Spinal cord (tissue), 10 donors: ENCODE measurements at places on chromosomes 1 and 21.
A peak's percentile ranks its signal among the peaks of the same experiment; 100 is the strongest.

DNA sequence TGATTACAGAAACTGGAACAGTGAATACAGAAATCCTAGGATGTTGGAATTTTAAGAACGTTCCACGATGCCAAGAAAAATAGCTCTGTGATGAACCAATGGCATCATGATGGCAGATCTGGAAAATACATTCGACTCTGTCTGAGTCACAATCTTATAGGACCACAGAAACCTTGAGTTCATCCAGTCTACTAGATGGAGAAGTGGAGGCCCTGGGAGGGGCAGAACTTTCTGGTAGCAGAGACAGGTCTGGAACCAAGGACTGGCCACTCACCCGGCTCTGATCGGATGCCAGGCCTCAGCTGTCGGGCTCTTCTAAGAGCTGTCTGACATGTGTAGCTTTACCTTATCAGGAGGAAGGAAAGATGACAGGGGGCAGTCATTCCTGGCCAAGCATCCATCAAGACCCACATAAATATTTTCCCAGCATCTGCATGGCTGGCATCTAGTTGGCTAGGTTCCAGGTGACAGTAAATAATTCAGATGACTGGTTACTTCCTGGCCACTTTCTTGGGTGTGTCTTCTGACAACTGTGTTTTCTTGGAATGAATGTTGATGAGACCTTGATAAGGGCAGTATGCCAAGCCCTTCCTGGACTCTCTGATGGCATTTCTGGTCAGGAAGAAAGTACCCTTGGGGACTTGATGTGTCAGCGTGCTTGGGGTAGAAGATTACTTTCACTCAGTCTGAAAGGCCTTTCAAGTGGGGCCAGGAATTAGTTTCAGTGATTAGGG, 72.6 kb upstream of the TRABD2B start:
- no peak for DNase-seq

DNA sequence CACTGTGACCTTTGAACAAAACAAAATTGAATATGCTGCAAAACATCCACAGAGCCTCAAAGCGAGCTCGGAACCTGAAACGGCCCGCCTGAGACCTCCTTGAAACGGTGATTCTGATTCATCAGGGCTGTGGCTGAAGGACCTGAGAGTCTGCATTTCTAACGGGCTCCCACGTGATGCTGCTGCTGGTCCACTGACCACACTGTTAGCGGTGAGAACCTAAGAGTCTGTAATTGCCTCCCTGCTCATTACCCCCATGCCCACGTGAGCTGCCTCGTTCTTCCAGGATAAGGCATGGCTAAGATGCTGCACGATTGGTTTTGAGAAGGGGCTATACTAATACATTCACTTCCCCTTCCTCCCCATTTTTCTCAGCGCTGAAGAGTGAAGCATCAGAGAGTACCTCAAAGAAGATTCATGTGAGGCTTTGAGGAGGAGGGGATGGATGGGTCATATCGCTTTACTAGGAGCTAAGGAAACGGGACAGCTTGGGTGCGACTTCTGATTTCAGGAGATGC, 9.7 kb downstream of the TLR5 start:
- no peak for DNase-seq

DNA sequence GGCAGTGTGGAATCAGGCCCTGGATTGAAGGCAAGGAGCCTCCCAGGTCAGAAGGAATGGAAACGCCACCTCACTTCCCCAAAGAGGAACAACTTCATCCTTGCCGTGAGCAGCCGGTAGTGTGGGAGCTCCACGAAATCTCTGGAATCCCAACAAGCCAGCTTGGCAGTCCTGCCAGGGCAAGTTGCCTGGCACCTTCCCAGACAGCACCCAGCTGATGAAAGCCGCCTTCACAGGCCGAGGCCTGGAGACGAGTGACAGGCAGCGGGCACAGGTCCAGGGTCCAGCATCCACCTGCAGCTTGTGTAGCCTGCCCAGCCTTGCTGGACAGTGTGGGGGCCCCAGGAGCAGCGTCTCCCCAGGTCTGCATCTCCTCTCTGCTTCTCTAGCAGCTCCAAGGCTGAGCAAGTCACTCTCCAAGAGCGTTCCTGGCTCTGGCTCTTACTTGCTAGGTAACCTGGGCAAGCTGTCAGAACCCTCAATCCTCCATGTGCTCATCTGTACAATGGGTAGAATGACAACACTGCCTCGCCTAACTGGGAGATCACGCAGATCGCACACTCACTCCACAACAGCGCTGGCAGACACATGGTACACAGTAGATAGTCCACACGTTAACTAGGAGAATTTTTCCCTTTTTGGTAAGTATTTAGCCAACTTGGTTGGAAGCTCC, 43.0 kb downstream of the ACOT7 start:
- DNase-seq, result no peak

GRCh38 chr1:211155040-211155439, 21.1 kb upstream of the KCNH1 start:
- no peak for DNase-seq

GRCh38 chr1:69123486-69123885, 444.2 kb upstream of the LRRC7 start:
- DNase-seq, result no peak

GRCh38 chr1:184622136-184622823, 132.4 kb downstream of the EDEM3 start:
- peak; percentile 85 for DNase-seq

- no peak for DNase-seq
These were observed 8.9 kb upstream of the C4BPB start for GRCh38 chr1:207079706-207080241.

GRCh38 chr1:53629101-53629691, 109.8 kb downstream of the GLIS1 start:
- no peak for DNase-seq

DNA sequence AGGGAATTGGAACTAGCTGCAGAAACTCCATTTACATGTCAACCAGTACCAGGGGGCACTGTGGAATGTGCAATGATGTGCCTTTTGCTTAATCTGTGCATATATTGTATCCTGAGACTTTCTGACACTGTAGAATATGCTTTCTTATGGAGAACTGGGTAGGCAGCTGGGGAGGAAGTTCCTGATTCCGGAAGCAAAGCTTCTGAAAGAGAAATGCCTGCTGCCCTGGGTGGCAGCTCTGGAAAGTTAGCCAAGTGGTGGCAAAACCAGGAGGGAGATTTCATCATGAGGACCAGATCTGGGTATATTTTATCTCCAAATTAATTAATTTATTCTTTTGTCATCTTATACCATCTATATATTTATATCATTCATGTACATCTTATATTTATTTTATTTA, 116.7 kb downstream of the XCL2 start:
- no peak for DNase-seq

DNA sequence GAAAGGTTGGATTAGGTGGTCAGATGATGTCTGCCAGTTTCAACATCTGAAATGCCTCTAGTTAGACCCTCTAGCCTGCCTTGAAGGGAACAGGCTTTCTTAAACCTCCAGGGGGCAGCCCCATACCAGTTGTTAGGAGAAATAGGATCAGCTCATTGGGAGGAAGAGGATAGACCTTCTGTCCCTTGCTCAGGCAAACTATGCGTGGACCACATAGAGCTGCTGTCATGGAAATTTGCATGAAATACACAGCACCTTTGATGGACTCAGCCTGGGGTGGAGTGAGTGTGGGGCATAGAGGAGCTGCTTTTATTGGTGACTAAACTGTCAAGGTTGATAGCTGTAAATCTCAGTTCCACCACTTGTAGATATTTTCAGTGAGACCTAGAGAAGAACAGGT, 38.4 kb upstream of the SPAG17 start:
- DNase-seq, result no peak

DNA sequence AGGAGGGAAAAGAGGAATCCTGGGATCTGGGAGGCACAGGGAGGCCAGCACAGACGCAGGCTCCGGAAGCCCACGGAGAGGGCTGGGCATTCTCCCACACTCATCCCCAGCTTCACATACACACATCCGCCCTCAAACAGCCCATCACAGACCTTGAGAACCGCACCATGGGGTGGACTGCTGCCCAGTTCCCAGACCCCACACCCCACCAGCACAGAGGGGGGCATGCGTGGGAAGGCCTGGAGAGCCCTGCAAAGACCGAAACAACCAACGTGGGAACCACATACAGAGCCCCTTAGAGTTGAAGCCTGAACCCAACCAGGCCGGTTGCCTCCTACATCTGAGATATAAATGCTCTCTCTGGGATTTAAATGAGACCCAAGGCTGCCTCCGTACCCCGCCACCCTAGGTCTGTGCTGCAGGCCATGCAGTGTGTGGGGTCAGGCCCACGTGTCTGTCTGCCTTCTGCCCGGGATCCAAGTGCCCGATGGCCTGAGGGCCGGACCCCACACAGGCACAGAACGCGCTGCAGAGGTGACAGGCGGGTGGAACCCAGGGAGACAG, 126.2 kb upstream of the COL6A1 start:
- no peak for DNase-seq

- DNase-seq, result no peak
These were observed 1581.5 kb downstream of the NCAM2 start for GRCh38 chr21:22579741-22580140.

DNA sequence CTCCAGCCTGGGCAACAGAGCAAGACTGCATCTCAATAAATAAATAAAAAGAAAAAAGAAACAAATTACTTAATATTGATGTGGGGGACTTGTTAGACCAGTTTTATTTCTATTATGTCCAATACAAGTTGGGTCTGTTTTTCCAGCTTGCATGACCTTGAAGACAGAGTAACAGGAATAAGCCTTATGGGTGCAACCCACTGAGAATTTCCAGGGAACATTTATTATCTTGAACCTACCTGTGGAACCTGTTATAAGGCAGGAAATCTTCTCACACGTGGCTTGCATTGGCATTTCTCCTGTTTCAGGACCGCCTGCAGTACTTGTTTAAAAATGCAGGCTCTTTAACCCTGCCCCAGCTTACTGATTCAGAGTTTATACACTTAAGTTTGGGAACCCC, 64.0 kb downstream of the ZBTB17 start:
- no peak for DNase-seq

DNA sequence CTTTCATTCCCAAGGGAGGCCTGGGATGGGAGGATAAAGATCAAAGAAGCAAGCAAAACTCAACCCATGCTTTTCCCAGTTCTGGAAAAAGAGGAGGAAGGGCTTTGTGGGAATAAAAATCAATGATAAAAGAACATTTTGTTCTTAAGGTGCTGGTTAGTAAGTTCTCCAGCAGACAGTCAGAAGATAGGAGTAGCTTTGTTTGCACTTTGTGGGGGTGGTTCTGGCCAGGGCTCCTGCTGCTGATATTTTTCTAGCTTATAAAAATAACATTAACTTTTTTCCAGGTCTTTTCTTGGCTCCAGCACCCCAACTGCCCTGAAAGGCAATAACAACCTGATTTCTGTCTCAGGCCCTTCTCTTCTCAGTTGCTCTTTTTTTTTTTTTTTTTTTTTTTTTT, 220.0 kb downstream of the FGGY start:
- no peak for DNase-seq

DNA sequence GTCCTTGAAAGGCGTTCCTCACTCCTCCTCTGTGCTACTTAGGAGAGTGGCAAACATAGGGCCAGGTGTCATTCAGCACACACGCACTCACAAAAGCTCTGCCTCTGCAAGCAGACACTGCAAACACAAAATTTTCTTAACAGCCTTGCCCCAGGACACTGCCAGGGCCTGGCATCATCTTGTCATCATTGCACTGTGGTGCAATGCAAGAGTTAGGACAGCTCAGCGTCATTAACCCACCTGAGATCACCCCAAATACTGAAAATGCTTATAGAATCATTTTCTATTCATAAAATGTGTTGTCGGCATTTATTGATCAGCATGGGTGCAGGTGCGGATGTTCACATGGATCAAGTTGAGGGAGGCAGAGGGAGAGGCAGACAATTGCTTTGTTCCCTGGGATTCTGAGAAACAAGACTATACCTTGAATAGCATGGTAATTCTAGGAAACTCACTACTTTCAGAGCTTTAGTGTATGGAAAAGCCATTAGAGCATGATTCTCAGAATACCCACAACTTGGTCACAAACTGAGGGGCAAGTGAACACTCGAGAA, 3.0 kb downstream of the ADAM30 start:
- no peak for DNase-seq

DNA sequence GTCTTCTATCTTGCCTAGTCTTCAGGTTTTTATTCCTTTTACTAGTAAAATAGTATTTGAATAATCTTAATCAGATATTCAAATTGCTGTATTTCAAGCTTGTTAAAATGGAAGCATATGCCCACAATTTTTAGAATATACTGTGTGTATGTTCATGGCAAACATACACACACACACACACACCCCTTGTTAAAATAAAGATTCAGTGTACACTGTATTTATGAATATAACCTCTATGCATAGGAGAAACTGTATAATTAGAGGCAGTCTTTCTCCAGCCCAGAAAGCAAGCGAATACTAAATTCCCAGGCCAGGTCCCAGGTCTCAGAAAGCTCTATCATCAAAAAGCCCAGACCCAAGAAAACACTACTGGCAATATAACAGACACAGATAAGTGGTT, 57.8 kb downstream of the JAK1 start:
- no peak for DNase-seq

GRCh38 chr21:41410767-41411448, 15.1 kb upstream of the MX1 start:
- DNase-seq, result no peak

DNA sequence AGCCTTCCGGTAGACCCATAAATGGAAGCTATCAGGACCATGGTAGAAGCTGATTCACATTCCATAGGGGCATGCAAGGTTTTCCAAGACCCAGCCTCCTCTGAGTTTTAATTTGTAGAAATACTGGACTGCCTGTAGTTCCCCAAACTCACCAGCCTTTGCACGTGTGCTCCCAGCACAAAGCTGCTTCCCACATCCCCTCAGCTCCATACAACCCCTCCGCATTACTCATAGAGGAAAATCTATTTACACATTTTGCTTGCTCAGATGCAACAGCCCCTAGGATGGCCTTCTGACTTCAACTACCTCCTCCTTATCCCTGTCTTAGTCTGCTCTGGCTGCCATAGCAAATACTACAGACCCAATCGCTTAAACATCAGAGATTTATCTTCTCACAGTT, 336.2 kb downstream of the SETD4 start:
- no peak for DNase-seq

DNA sequence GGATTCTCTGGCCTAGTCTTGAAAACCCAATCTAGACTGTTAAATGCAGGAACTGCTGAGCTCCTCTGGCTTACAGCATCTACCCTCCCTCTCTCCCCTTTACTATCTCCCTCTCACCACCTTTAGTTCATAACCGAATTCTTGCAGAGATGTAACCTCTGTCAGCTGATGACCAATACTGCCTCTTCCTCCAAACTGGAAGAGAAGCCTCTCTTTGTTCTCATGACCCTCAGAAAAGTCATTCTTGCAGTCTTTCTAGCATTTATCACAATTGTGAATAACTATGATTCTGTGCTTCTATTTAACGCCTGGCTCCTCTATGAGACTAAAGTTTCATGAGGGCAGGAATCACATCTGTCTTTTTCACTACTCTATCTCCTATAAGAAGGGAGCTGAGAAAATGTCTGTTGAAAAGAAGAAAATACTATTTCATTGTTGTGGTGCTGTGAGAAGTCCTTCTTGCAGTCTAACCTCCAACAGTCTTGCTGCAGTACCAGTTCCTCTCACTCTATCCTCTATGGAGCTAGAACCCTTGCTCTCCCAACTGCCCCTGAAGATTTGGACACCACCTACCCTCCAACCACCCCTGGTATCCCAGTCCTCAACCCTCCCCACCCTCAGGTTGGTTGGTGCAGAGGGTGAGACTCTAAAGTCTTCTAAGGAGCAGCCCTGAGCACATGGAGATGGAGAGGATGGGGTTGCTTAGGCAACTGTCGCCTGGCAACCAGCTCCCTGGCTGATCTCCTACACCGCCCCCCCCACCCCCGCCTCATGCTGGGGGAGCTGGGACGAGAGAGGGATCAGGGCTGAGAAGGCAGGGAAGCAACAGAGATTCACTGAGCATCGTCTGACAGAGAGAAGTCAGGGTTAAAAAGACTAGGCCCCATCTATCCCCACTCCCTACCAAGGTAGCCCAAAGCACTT, 13.9 kb downstream of the MEF2D start:
- no peak for DNase-seq

- DNase-seq, result peak; percentile 21
These were observed 186.4 kb upstream of the ZNHIT6 start for GRCh38 chr1:85894651-85895050.
